ENCODE measurements at places on chromosomes 2 and 18.

DNA sequence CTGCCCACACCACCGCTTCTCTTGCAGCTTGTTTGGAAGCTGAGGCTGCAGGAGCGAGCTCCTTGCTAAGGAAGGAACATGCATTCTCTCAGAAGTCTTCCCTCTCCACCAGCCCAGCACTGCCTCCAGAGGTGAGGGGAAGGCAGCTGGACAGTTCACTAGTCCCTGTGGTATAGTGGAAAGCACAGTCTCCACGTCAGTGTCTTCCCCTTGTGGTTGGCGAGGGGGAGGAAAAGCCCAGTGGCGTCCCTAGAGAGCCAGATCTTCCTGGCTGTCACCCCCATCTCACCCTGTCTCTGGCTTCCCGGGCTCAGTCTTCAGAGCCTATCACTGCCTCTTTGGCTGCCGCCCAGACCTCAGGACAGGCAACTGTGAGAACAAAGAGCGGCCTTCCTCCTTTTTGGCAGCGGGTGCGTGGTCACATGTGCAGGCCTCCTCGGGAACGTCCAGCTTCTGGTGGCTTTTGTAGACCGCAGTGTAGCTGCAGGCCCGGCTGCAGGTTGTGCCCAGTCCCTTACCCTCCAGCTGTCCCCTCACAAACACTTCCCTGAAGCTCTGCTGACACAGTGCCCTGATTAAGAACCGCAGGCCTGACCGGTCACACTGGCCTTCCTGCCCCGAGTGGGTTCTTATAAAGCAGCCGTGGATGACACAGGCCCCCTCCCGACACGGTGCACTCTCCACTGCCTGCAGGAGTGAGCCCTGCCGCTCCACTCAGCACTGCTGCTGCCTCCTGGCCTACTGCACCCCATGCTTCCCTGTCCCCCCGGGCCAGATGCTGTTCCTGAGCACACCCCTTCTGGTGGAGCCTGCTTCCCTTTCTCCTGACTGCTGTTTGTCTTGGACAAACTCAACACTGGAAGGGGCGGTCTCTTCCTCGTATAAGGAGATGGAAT is 90.9 kb downstream of the RNF144A start:
- DNase-seq, result peak; percentile 75

- no peak for DNase-seq
These were observed 171.1 kb downstream of the HDAC4 start for GRCh38 chr2:239229545-239230279.

- DNase-seq, result no peak
These were observed 368.2 kb upstream of the FANCL start for GRCh38 chr2:58609326-58609725.

GRCh38 chr2:70557171-70557838 is 3.7 kb upstream of the TGFA start:
- DNase-seq, result no peak

GRCh38 chr18:68757126-68757525 is 40.8 kb upstream of the CCDC102B start:
- no peak for DNase-seq

- no peak for DNase-seq
These were observed 369.4 kb upstream of the CYRIA start for GRCh38 chr2:17035010-17035409.

- DNase-seq, result no peak
These were observed 36.9 kb downstream of the MBP start for GRCh38 chr18:77095391-77096371.

DNA sequence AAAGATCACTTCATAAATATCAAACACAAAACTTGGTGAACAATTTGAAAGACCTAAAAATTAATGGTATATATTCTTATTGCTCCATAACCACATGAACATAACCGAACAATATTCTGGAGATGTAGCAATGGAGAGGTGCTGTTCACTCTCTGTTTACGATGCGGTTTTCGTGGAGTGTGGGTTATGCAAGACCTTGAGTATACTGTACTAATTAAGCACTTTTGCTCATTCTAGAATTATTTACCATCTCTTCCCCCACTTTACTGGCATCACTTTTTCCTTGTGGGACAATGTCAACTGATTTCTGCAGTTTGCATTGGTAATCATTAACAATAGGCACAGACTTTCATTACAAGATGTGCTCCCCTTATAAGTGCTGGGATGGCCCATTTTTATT is 97.6 kb downstream of the RAPH1 start:
- no peak for DNase-seq

DNA sequence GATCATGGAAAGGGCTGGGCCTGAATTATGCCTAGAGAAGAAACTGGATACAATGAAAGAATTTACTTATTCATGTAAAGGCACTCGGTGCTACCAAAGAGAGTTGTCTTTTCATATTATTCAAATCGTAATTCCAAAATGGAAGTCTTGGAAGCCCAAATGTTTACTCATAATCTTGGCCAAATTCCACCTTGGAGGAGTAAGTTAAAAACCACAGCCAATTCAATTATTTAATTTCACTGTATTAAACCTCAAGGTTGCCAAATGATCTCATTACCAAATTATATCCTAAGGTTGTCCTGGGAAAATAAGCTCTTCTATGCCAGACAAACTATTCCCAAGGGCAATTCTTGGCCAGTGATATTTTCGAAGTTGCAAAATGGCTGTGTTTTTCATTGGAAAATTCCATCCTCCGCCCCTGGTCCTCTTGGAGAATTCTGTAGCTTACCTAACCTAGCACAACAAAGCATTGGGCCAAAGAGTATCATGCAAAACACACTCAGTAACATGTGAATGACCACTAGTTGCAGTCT is 11.1 kb upstream of the VPS4B start:
- DNase-seq, result no peak

DNA sequence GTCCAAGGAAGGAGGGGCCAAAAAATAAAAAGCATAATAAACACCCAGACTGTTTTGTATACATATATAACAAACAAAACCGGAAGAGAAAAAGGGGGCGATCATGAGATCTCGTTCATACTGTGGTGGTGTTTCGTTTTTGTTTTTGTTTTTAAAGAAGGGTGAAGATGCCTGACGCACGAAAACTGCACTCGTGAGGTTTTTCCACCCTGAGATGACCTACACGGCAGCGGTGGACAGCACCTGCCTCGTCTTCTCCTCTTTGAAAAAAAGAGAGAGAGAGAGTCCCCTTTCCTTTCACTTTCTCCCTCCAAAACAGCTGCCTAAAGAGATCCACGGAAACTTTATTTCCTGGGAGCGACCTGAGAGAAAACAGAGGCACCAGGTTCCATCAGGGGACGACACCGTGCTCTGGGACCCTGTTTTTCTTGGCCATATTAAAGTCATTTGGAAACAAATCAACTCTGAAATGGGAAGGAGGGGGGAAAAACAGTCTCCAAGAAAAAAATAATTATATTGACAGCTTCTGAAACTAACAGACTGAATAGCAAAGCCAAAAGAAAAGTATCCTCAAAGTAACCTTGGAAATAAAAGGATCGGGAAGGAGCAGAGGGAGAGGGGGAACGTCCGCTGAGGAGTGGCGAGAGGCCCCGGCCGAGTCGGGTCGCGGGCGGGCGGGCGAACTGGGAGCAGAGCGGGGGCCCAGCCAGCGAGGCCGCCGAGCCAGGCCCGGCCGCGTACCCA is 3.5 kb downstream of the POU3F3 start:
- no peak for DNase-seq

DNA sequence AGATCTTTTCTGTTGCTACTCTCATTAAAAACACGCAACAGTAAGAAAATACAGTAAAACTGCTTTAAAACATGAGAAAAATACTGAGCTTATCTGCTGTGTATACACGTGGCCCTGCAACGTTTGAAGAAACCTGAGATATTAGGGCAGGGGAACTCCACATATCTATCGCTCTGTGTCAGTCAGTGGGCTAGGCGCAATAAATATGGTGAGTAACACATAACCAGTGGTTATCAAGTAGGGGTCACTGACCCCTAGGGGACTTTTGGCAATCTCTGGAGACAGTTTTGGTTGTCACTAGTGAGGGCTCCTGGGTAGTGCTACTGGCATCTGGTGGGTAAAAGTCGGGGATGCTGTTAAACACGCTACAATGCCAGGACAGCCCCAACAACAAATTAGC is 14.9 kb downstream of the STAT1 start:
- DNase-seq, result no peak

DNA sequence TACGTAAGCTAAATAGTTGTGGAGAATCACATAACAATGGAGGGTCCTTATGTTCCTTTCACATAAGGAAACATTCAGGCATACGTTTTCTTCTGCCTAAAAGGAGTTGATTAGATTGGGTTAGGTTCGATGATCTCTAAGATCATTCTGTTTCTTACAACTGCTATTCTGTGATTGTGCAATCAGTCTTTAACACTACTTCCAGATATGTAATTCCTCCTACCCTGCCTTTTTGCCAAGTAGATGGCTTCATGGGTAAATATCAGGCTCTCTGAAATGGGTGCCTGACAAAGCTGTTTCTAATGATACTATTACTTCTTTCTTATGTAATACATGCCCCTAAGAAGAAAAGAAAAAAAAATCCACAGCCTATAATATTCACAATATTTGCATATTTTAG is 321.5 kb downstream of the XIRP2 start:
- DNase-seq, result no peak

DNA sequence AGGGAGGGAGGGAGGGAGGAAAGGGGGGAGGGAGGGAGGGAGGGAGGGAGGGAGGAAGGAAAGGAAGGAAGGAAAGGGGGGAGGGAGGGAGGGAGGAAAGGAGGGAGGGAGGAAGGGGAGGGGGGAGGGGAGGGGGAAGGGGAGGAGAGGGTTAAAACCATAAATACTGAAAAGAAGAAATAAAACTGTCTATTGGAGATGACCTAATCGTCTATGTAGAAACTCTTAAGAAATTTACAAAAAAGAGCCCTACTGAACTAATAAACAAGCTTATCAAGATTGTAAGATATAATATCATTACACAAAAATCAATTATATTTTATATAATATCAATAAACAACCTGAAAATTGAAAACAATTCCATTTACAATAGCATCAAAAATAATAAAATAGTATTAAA is 32.3 kb upstream of the CTDP1 start:
- DNase-seq, result no peak

GRCh38 chr2:69902213-69902922 is 8.6 kb downstream of the SNRNP27 start:
- no peak for DNase-seq

GRCh38 chr18:23714576-23714975 is 25.3 kb downstream of the LAMA3 start:
- DNase-seq, result no peak

- DNase-seq, result no peak
These were observed 147.2 kb downstream of the ASB1 start for GRCh38 chr2:238573916-238574315.

- no peak for DNase-seq
These were observed 22.9 kb upstream of the GRB14 start for GRCh38 chr2:164644036-164644700.

DNA sequence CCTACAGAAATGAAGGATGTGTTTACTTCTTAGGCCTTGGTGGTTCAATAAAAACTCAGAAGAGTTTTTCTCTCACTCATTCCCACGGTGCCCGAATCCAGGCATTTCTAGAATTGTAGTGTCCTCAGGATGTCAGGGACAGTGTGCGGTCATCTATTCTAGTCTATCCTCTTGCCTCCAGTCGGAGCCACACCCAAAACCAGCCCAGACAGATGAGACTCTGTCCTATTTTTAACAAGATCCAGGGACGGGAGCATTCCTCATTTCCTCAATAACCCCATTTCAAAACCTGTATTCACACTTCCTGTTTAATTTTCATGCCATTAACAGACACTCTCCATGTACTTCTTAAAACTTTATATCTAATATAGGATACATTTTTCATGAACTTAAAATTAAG is 11.6 kb upstream of the RBMS1 start:
- no peak for DNase-seq

GRCh38 chr2:8138923-8139667 is 542.8 kb upstream of the ID2 start:
- DNase-seq, result peak; percentile 78

Data from AG08395 (cell line).